ENCODE measurements at places on chromosomes 2 and 18.

DNA sequence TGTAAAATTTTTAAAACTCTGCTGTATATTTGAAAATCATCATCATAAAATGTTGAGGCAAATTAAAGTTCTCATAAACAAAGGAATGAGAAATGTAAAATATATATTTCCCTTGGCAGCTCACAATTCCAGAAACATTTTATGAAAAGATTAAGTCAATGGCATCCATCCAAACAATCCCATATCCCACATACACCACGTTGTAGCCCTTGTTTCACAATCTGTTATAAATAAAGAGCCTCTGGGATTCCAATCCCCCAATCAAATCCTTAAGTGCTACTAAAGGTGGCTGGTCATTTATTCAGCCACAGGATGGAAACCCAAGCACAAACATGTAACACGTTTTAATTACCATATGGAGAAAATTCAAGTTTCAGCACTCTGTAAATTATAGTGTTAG, 51.7 kb downstream of the GFPT1 start:
- no peak for DNase-seq

DNA sequence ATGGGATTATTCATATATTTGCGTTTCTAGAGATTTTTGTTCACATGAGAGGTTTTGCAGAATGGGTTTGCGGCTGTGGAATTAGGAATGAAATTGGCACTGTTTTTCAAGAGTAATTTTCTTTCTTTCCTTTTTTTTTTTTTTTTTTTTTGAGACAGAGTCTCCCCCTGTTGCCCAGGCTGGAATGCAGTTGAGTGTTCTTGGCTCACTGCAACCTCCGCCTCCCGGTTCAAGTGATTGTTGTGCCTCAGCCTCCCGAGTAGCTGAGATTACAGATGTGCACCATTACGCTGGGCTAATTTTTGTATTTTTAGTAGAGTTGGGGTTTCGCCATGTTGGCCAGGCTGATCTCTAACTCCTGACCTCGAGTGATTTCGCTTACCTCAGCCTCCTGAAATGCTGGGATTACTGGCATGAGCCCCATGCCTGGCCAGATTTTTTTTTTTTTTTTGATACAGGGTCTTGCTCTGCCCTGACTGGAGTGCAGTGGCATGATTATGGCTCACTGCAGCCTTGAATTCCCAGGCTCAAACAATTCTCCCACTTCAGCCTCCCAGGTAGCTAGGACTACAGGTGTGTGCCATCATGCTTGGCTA, 65.3 kb downstream of the MIB1 start:
- no peak for DNase-seq

DNA sequence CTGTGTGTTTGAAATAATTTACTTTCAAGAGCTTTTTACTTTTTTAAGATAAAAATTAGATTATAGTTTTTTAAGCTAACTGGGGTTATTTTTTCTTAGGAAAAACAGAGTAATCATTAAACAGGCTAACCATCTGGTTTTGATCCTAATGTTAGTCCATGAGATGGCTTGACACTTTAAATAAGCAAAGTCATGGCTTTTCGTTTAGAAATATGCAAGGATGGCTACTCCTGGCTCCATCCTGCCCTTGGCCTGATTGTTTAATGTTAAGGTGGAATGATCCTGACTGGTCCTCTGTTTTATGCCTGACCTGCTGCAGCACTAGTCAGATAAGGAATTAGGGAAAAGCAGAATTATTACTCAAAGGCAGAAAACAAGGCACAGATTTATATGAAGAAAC, 39.7 kb upstream of the PNPT1 start:
- no peak for DNase-seq

- no peak for DNase-seq
Measured at GRCh38 chr2:119484834-119485233, 39.4 kb downstream of the SCTR start.

DNA sequence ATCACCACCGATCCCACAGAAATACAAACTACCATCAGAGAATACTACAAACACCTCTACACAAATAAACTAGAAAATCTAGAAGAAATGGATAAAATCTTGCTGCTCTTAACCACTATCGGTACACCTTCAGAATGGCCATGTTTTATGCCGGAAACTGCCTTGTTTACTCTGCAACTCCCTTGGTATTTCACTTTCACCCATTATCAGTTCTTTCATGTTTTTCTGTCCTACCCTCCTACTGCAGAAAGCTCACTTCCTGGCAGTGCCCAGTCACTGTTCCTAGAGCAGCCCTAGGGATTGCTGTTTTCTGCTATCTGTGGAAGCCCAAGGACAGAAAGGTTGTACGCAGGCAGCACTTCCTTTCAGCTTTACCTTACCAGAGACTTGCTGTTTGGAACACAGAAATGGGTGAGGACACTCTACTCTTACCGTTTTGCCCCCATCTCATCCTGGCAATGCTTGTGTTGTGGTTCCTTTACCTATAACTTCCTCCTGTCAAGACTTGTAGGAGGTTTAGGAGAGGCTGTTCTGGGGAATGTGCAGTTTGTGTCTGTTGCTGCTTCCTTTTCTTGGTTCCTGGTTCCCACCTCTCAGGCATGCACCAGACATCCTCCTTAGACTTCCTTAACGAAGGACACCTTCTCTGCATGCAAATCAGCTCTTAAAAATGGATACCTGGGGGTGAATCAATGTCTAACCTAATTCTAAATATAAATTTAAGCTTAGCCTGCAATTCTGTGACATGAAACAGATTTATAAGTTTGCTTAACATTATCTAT, 394.4 kb downstream of the SPAG16 start:
- no peak for DNase-seq

- no peak for DNase-seq
Measured at GRCh38 chr2:132676999-132677398, 7.0 kb upstream of the LYPD1 start.

DNA sequence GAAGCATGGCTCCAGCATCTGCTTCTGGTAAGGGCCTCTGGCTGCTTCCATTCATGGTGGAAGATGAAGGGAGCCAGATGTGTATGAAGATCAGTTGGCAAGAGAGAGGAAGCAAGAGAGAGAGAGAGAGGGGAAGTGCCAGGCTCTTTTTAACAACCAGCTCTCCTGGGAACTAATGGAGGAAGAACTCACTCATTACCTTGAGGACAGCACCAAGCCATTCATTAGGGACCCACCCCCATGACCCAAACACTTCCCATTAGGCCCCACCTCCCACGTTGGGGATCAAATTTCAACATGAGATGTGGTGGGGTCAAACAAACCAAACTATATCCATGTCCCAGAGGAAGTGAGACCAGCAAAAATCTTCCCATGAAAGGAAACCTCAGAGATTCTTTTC, 124.8 kb upstream of the SIX2 start:
- DNase-seq = no peak

DNA sequence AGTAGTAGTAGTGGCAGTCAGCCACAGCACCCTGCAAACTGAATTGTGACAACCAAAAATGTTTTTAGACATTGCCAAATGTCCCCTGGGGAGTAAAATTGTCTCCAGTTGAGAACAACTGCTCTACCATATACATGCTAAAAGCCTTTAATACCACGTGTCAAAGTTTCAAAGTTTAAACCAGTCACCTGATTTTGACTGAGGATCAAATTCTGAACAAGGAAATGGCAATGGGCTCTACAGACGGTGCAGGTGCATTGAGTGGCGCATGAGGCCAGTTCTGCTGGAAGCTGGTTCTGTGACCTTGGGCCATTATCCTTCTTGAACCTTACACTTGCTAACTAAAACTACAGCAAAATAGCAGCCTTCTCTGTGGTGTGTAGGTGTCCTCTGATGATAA, 85.0 kb downstream of the LIPG start:
- no peak for DNase-seq

DNA sequence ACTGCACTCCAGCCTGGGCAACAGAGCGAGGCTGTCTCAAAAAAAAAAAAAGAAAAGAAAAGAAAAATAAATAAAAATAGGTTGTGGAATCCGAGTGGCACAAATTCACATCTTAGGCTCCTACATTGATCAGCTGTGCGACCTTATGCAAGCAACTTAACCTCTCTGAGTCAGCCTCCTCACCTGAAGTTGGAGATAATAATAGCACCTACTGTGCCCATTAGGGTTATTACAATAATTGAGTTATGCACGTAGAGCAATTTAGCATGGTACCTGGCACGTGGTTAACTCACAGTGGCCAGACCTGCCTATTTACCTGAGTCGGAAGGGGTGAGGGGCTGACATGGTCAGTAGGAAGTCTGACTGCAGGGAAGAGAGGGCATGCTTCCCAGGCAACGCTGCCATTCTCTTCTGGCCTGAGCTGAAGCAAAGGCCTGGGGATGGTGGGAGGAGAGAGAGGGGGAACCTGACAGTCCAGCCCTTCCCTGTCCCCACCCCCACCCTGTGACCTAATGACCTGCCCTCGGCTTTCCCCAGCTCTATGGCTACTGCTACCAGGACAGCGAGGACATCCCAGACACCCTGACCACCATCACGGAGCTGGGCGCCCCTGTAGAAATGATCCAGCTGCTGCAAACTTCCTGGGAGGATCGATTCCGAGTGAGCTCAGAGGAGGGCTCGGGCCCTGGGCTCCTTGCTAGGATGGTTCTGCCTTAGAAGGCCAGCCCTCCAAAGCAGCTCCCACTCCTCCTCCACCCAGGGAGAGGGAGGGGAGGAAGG, 5.1 kb downstream of the PKDCC start:
- DNase-seq = no peak

GRCh38 chr2:18373664-18374063, 186.8 kb downstream of the RDH14 start:
- DNase-seq = no peak

GRCh38 chr18:36348331-36348730, 50.8 kb downstream of the FHOD3 start:
- no peak for DNase-seq

DNA sequence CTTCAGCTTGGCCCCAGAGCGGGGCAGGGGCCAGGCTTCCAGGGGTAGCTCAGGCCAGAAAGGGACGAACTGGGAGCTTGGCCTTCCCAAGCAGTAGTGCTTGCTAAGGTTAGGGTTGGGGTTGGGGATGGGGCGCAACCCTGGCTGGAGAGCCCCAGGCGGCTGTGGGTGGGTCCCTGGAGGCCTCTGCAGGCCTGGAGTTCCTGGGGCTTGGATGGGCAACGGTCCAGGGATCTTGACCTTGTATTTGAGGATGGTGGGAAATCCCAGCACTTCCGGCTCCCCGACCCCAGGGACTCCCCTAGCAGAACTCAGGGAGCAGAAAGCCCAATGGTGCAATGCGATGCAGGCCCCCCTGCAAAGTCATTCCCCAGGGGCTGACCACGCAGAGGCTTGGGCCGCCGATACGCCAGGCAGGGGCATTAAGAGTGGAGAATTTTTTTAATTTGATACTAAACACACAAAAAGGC, 12.6 kb upstream of the MLPH start:
- DNase-seq = no peak

- no peak for DNase-seq
Measured at GRCh38 chr2:86512034-86512433, 51.2 kb downstream of the CHMP3 start.

DNA sequence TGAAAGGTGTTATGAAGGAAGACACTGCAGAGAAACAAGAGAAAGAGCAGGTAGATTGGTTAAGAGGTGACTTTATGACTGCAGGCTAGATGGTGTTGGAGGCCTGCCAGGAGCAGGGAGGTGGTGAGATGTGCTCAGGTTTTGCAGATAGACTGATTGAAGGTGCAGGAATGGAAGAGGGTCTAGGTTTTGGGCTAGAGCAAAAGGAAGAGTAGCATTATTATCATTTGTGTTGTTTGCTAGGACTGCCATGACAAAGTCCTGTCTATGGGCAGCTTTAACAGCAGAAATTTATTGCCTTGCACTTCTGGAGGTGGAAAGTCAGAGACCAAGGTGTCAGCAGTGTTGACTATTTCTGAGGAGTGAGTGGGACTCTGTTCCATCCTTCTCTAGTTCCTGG, 172.9 kb upstream of the SOX11 start:
- DNase-seq = no peak

DNA sequence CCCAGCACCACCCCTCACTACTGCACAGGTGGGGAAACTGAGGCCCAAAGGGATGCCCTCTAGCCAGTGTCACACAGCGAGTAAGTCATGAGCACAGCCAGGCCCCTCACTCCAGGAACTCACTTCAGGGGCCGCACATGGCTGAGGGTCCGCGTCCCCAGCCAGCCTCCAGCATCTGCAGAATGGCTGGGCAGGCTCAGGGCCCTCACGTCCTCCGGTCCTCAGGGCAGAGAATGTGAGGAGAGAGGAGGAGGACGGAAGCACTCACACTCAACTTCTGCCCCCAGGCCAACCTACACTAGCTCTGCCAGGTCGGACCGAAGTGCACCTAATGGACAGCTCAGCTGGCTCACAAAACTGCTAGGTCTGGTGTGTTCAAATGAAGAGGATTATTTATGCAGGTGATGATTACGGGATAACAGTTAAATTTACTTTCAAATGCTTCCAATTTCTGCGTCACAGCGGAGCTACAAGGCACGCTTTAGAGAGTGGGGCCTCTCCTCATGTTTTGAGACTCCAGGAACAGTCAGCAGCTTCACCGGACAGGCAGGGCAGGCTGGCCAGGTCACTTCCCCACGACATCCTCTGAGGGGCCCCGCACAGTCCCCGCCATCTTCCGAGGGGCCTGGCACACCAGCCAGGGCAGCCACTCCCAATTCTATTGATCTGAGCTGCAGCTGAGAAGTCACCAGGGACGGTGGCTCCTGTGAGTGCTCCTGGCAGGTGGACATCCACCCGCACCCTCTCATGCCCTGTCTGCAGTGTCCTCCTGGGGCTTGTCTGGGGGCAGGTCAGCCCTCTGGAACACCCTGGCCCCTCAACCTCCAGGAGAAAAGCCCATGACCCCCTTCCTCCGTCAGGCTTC, 26.5 kb downstream of the KIF1A start:
- no peak for DNase-seq

GRCh38 chr2:6372317-6372901, 493.3 kb downstream of the CMPK2 start:
- DNase-seq = no peak

GRCh38 chr2:230784795-230785194, 72.2 kb downstream of the CAB39 start:
- DNase-seq = no peak

- no peak for DNase-seq
Measured at GRCh38 chr2:213249502-213249901, 34.8 kb upstream of the SPAG16 start.

- no peak for DNase-seq
Measured at GRCh38 chr2:239532859-239533258, 132.0 kb upstream of the HDAC4 start.

GRCh38 chr2:11681722-11682589, 12.0 kb upstream of the NTSR2 start:
- DNase-seq = peak; percentile 51

DNA sequence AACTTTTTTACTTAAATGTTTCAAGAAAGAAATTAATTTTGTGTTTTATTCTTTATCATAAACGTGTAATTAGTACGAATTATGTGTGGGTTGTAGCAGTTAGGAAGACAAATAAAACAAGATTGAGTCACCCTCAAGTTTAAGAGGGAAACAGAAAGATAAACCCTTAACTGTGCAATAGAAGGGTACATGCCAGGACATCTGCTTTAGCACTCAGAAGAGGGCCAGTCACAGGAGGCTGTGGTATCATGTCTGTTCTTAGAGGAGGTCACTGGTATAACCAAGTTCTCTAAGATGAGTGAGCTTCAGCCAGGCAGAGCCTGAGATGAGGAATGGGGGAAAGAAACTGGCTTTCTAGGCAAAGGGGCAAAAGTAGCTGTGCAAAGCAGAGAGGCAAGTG, 42.4 kb upstream of the GRHL1 start:
- DNase-seq = no peak
